EL (cell line): ENCODE measurements at places on chromosomes 4 and X.

GRCh38 chrX:70452143-70452733 is 7.6 kb downstream of the DLG3 start:
- DNase-seq = peak; percentile 54

- peak; percentile 16 for DNase-seq
Observed at GRCh38 chr4:72786401-72786990, 217.5 kb upstream of the ADAMTS3 start.

- DNase-seq = no peak
Observed at GRCh38 chr4:95825546-95825945, 14.3 kb upstream of the PDHA2 start.

GRCh38 chr4:185298728-185299430 is 89.5 kb downstream of the SNX25 start:
- no peak for DNase-seq

DNA sequence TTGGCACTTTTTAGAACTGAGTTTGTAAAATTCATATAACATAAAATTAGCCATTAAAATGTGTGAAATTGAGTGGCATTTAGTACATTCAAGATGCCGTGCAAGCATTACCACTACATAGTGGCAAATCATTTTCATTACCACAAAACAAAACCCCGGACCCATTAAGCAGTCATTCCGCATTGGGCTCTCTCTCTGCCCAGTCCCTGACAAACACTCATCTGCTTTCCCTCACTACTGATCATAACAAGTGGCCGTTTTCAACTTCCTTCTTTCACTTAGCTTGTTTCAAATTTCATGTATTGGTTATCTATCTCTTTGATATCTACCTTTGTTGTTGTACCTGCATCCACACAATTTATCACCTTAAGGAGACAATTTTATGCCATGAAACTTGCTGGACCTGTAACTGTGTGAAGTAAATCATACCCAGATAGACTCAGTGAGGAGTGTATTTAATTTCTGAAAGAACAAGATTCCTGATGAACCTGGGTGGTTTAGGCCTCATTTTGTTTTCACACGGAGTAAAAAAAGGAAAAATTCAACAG is 202.1 kb downstream of the OR13H1 start:
- no peak for DNase-seq

- DNase-seq = peak; percentile 55
Observed at GRCh38 chr4:4860600-4861389, 1.3 kb downstream of the MSX1 start.

- DNase-seq = peak; percentile 9
Observed at GRCh38 chr4:47641755-47642154, 156.7 kb downstream of the ATP10D start.

DNA sequence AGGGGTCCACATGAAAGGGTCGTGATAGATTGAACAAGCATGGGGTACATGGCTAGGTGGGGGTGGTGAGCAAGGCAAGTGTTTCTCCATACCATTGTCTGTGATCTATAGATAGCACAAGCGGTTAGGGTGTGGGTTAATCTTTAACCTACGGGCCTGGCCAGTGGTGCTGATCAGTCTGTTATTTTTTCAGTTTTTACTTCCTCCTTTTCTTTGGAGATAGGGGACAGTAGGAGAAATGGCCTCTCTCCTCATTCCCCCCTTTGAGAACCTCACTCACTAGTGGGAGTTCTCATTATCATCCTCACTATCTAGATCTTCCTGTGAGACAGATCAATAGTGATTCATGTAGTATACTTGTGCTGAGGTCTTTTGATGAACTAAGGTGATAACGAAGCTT is 16.2 kb upstream of the GPKOW start:
- no peak for DNase-seq

- no peak for DNase-seq
Observed at GRCh38 chr4:102868153-102868780, 525 bp upstream of the CISD2 start.

- DNase-seq = no peak
Observed at GRCh38 chr4:129337228-129337620, 241.3 kb downstream of the C4orf33 start.

GRCh38 chrX:103630171-103630511 is 1.4 kb downstream of the TCEAL1 start:
- no peak for DNase-seq

GRCh38 chr4:124943938-124944337 is 231.4 kb upstream of the ANKRD50 start:
- DNase-seq = no peak

- no peak for DNase-seq
Observed at GRCh38 chr4:7659429-7660175, 224.9 kb upstream of the PSAPL1 start.

DNA sequence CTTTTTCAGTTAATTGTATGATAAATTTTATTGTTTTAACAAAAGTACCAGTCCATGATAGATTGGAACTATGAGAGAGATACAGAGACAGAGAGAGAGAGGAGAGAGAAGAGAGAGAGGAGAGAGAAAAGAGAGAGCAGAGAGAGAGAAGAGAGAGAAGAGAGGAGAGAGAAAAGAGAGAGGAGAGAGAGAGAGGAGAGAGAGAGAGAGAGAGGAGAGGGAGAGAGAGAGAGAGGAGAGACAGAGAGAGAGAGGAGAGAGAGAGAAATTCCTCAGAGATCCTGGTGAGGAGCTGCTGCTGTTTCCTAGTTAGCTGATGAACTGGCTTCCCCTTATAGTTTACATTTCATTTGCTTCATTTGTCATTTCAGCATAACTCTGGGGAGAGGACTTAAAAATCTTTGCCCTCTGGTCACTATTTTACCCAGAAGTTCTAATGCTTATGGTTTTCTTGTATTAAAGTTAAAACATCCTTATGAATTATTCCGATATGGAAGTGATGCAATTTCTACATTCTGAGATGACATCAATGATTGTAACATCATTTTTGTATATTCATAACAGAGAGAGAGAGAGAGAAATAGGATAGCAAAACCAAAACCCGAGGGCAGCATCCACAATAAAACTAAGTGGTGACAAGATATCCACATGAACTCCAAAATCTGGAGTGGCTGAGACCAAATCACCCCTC is 10.8 kb downstream of the CTAG1A start:
- DNase-seq = no peak

- DNase-seq = no peak
Observed at GRCh38 chrX:37767430-37767829, 12.4 kb upstream of the CYBB start.

DNA sequence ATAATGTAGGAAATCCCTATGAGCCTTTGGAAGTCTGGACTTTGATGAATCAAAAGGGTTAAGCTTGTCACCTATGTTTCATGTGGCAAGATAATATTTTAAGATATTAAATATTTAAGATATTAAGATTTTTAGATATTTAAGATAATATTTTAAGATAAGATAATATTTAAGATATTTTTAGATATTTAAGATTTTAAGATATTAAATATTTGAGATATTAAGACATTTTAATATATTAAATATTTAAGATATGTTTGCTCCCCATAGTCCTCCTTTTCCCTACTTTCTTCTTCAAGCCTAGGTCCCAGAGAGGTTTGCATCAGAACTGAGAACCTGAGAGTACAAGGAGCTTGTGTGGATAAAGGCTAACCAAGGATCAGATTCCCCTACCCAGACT is 478.4 kb upstream of the IGFBP7 start:
- no peak for DNase-seq

DNA sequence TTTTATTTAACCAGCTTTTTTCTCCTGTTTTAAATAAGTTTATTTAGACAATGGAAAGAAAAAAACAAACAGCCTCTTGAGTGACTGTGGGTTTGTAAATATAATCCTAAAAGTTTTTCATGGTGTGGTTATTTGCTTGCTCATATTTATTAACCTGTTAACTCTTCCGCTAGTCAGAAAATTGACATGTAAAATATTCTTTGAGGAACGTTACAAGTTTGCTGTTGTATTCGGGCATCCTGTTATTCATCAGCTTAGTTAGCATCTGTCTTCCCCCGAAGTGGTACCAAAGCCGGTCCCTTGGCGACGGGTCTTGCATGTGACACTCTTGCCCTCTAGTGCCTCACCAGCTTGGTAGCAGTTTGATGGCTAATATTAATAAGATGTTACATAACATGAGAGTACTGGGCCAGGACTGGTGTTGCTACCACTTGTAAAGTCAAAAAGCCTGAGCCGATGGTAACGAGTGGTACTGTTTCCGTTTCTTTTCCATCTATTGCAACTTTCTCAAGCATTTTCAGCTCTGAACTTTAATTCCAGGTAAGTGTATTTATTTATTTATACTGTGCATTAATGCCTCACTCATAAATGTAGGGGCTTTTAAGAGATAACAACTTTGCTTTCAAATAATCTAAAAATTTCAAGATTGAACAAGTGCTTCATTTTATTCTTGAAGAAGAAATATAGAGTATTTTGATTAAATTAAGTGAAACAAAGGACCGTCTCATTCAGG is at the start of gene NDST3:
NDST3 (plus strand) TSS at position 434 of the 733 bp plus-strand sequence. CDS start 19,425 bp downstream, outside the sequence.
- DNase-seq = peak; percentile 47

- peak; percentile 41 for DNase-seq
Observed at GRCh38 chr4:77349796-77350195, 192.8 kb downstream of the CCNG2 start.

DNA sequence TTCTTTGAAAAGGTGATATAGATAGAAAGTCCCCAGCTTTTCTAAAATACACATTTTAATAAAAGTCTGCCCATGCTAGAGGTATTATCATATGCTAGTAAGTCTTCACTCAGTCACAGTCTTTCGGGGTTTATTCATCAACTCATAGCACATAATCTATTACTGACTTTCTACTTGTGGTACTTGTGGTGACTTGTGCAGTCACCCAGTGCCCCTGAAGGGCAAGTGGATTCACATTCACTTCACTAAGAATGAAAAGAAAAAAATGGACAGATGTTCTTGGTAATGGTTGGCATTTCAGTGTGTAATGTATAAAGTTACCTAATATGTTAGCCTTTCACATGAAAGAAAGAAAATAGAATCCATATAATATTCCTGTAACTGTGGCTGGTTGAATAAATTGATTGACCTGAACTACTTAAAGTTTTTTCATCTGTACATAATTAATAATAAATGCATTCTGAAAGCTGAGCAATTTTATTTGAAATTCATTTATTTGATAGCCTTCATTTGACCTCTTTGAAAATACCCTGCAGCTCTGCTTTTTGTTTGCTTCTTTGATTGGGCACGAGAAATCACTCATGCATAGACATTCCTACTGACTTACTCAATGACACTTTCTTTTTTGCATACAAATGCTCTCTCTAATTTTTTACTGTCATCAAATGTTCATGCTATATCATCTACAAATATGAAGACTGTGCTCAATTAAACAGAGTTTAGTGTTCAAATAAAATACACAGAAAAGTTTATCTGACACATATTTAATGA is 39.5 kb upstream of the ZNF330 start:
- DNase-seq = peak; percentile 17

GRCh38 chr4:124749421-124749820 is 36.9 kb upstream of the ANKRD50 start:
- DNase-seq = no peak
